ENCODE measurements at places on chromosomes 3 and 15.

DNA sequence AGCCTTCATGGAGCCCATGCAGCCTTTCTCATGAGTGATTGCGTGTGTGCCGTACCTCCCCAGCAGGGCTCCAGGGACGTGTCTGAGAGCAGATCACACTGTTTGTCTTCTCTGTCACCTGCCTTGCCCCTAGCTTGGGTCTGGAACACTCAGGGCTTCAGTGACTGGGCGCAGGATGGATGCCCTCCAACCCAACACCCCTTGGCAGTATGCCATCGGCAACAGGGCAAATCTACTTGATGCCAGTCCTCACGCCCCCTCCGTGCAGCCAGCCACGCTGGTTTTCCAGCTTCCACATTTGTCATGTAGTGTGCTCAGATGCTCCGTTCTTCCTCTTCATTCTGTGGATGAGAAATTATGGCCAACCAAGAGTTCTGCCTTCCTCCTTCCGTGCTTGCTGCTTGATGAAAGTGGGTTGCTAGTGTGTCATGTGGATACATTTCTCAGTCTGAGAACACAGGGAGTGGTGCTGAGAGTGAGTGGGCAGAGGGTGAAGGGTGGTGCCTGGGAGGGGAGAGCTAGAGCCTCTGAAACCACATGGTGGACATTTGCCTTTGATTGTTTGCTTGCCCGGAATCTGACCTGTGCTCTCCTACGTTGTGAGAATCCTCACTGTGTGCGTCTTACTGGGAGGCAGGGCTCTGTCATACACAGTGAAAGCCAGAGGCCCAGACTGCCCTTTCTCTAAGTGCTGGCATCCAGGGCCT lies 97.2 kb downstream of the FAM43A start:
- DNase-seq = no peak

- DNase-seq = no peak
These were observed 774 bp upstream of the CNOT10 start for GRCh38 chr3:32684029-32684799.

DNA sequence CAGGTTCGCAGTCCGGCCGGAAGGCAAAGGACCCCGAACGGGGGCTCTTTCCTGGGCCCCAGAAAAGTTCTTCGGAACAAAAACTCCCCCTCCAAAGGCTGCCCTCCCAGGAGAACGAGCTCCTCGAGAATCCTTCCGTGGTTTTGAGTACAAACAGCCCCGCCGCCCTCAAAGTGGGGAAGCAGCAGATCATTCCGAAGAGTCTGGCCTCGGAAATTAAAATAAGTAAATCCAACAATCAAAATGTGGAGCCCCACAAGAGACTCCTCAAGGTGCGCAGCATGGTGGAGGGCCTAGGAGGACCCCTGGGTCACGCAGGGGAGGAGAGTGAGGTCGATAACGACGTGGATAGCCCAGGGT lies 1.3 kb downstream of the ARHGEF26 start:
- DNase-seq = no peak

GRCh38 chr3:156404217-156404616 lies 150.7 kb downstream of the SSR3 start:
- DNase-seq = no peak

DNA sequence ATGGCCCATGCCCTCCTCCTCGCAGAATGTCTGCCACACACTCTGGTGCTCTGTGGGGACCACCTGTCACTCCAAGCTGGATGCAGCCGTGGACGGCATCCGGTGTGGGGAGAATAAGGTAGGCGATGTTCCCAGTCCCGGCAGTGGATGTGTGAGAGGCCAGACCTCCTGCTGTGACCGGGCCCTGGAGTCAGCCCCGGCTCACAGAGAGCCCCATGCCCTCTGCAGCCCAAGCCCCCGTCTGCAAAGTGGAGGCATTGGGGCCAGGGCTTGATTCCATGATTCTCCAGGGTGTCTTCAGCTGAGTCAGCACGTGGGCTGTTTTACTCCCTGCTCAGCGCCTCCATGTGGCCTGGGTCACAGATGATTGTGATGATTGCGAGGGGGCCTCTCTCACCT lies 32.2 kb downstream of the GOLGA6L10 start:
- no peak for DNase-seq

- DNase-seq = no peak
These were observed 72.3 kb upstream of the PDZRN3 start for GRCh38 chr3:73697020-73697419.

- peak; percentile 64 for DNase-seq
These were observed 8.3 kb upstream of the CSPG4 start for GRCh38 chr15:75720787-75721479.

DNA sequence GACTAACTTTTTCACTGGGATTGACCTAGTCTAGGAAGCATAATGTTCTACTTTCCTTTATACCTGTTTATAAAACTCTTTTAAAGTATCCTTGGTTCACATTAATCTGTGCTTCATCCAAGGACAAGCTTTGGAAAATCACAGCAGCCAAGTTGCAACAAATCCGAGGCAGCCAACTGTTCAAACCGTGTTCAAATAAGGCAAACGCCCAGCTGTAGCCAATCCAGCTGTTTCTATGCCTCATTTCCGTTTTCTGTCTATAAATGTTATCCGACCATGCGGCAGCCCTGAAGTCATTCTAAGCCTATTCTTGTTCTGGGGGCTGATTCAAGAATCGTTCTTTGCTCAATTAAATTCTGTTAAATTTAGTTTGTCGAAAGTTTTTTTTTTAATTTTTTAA lies 78.3 kb downstream of the FMN1 start:
- DNase-seq = no peak

DNA sequence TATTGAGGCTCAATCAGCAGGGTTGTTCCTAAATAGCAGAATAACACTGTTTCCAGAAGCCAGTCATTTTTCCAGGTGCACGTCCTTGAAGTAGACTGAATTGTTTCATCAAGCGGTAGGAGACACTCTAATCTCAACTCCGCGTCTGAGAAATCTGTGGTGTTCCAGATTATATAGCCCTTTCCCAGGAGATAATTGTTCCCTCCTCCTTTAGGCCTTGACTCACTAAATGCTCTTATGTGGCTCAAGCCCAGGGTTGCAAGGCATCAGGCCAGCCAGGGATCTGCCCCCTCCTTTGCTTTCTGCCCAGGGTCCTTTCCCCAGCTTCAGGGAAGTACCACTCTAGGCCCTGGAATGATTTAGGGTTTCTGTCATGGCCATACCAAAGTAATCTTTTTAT lies 5.7 kb upstream of the HLTF start:
- DNase-seq = no peak

Data from mucosa of gallbladder (tissue), 1 donor.